ENCODE measurements at places on chromosomes 1 and 21. TPM values are rescaled to one million over a fixed set of nuclear protein-coding genes. Genes with fewer than 3 reads are reported as not detected.

DNA sequence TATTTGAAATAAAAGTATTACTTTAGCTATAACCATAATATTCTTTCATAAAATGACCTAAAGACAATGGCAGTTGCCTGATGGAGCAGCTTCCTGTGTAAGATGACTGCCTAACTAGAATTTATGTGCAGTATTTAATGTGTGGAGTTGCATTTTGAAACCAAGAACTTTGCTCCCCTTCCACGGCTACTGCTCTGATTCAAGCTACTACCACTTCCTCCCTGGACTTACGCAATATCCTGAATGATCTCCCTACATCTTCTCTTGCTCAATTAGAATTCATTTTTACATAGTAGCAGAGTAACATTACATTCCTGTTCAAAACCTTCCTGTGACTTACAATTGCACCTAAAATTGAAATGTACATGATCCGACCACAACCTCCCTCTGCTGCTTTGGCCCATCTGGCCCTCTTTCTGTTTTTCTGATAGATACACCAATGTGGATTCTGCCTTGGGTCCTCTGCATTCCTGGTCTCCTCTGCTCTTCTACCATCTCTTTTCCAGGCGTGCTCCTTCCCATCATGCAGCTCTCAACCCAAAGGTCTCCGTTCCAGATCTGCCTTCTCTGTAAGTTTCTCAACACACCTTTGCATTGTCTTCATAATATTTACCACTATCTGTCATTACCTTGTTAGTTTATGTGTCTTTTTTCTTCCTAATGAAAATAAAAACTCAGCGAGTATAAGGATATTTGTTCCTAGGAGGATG lies 47.4 kb upstream of the USP25 start:
- DNase-seq: no peak

DNA sequence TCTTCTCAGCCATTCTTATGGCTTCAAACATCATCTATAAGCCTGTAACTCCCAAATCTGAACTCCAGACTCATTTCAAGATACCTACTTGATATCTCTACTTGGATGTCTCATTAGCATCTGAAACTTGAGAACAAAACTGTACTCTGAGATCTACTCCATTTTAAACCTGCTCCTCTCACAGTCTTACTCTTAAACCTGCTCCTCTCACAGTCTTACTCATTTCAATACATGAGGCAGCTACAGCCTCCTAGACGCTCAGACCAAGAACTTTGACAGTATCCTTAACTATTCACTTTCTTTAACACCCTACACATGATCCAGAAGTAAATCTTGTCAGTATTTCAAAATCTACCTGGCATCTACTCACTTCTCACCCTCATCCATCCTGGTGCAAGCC lies 54.3 kb downstream of the NBPF6 start:
- no peak for DNase-seq

- DNase-seq: no peak
These were observed 23.9 kb downstream of the S1PR1 start for GRCh38 chr1:101260556-101261350.

- no peak for DNase-seq
These were observed 162.1 kb downstream of the GRIK3 start for GRCh38 chr1:36872126-36872754.

- DNase-seq: no peak
These were observed 58.7 kb downstream of the KIAA0040 start for GRCh38 chr1:175133673-175134435.

GRCh38 chr1:58702261-58703141 lies 2.6 kb upstream of the MYSM1 start:
- no peak for DNase-seq

- DNase-seq: no peak
These were observed 1.8 kb upstream of the SPRR2A start for GRCh38 chr1:153058826-153059784.

- DNase-seq: no peak
These were observed 161.3 kb upstream of the POU3F1 start for GRCh38 chr1:38207906-38208305.

DNA sequence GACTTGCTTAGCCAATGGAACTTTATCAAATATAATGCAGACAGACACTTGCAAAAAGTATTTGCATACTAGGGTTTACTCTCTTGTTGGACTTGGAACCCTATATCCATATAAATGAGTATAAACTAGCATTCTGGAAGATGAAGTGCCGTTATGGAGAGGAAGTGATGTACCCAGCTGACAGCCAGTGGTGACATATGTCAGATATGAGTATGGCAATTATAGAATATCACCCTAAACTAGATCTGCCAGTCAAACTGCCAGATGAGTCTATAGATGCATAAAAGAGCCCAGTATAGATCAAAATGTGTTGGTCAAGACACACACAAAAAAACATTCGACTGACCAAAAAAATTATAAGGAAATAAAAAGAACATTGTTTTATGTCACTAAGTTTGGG lies 739.3 kb downstream of the PLA2G4A start:
- DNase-seq: no peak

DNA sequence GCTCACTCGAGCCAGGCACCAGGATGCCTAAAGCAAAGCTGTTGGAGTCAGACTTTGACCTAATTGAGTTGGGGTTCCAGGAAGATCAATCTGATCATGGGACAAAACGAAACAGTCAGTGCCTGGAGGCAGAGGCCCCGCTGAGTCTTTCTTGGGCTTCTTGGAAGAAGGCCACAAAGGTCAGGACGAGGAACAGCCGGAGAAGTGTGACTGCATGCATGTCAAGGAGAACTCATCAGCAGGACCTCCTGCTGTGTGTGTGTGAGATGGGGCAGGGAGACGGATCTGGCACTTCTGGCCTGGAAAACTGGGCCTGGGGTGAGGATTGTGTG lies 190.8 kb downstream of the CAMTA1 start:
- DNase-seq: no peak

DNA sequence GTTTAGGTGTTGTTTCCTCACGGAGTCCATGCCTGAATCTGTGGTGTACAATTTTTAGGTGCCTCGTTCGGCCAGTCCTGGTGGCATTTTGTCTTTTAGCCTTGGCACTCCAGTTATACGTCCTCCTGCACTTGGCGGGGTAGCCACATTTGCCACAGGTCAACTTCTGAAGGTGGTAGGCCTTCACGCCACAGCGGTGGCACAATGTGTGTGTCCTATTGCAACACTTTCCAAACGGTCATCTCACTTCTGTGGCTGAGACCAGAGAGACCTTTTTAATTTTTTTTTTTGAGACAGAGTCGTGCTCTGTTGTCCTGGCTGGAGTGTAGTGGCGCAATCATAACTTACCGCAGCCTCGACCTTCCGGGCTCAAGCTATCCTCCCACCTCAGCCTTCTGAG lies 49.1 kb downstream of the CAMTA1 start:
- DNase-seq: no peak

DNA sequence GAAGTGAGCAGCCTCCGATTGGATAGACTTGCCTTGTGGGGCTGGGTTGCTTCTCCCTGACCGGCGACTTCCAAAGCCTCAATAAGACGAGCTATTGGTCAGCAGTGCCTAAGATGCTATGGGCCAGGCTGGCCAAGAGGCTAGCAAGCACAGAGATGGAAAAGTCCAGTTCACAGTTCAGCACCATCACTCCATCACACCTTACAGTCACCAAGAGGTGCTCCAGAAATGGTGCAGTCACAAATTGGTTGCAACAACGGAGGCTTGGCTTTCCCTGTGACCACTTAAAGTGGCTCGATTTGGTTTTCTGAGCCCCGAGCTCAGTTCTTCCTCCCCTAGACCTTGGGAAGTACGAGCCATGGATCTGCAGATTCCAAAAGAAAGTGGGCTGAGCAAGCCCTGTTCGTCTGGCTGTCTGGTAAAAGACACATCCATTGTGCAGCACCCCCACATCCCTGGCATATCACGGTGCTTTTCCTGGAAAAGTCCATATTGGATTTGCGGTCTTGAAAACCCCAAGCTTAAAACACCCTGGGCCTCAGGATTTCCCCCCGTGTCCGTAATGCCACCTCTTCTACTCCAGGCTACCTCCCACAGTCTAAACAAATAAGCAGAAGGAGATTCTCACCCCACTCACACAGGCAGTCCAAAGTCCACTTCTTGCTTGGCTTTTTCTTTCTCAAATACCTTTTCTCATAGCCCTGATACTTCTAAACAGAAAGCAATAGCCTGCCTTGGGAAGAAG lies 1.3 kb downstream of the SLAMF1 start:
- DNase-seq: no peak

DNA sequence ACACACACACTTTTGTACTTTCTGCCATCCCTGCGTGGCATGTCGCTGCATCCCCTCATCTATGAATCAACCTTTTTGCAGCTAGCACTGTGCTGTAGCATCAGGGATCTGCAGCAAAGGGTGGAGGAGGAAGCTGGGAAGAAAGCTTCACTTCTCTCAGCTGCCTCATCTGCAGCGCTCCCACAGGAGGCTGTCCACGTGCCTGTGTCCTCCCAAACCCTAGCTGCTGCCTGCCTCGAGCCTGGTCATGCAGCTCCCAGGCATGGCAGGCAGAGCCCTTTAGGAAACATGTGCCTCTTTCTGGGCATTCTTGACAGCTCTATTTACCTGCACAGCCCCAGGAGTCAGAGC lies 262.1 kb upstream of the SGIP1 start:
- DNase-seq: no peak

DNA sequence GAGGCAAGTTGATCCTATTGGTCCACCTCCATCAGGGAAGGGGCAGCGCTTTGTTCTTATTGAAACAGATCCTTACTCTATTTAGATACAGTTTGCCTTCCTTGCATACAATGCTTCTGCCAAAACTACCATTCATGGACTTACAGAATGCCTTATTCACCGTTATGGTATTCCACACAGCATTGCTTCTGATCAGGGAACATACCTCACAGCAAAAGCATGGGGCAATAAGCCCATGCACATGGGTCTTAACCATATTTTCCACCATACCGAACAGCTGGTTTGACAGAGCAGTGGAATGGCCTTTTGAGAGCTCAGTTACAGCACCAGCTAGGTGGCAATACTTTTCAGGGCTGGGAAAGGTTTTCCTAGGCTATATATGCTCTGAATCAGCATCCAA lies 544.8 kb upstream of the ADGRL4 start:
- no peak for DNase-seq

GRCh38 chr1:190147616-190148015 lies 330.0 kb downstream of the BRINP3 start:
- no peak for DNase-seq

- no peak for DNase-seq
These were observed 33.0 kb upstream of the ZBTB8B start for GRCh38 chr1:32431736-32432400.

DNA sequence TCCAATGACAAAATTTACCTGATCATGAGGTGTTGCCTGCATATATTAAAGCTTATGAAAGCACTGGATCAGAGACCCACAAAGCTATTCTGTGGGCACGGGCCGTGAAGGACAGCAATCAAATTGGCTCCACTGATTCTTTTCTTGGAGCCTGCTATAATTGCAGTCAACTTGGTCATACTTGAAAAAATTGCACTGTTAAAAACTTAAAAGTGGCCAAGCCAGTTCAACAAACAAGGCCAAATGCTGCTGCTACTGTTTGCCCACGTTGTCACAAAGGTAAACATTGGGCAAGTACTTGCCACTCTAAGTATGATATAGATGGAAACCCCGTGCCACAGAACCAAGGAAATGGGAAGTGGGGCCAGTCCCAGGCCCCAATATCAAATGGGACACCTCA lies 37.8 kb downstream of the CYP4A11 start:
- DNase-seq: no peak

DNA sequence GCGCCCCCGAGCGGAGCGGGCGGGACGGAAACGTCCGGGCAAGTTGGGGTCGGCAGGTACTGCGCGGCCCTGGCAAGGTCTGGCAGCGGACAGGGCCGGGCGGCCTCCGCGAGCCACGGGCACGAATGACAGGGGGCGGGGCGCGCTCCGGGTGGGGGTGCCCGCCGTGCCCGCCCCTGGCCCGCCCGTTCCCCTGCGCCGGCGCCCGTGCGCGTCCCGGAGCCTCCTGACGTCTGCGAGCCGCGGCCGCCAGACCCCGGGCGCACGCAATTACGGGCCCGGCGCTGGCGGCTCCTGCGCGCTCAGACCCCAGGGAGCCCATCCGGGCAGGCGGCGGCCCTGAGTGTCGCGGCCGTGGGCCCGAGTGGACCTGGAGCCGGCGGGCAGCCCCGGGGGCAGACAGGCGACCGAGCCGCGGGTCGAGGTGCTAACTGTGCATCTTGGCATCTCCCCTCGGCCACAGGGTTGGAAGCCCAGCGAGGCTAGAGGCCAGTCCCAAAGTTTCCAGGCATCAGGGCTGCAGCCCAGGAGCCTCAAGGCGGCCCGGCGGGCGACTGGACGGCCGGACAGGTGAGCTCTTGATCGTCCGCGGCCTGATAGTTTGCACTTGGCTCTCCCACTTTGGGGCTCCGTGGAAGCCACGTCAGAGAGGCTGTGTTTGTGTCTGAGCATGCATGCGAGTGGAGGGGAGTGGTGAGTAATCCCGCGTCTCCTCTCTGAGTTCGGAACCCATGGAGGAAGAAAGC lies 918 bp downstream of the MIB2 start:
- DNase-seq: no peak

- no peak for DNase-seq
These were observed 56.4 kb downstream of the DISP3 start for GRCh38 chr1:11535316-11535715.

DNA sequence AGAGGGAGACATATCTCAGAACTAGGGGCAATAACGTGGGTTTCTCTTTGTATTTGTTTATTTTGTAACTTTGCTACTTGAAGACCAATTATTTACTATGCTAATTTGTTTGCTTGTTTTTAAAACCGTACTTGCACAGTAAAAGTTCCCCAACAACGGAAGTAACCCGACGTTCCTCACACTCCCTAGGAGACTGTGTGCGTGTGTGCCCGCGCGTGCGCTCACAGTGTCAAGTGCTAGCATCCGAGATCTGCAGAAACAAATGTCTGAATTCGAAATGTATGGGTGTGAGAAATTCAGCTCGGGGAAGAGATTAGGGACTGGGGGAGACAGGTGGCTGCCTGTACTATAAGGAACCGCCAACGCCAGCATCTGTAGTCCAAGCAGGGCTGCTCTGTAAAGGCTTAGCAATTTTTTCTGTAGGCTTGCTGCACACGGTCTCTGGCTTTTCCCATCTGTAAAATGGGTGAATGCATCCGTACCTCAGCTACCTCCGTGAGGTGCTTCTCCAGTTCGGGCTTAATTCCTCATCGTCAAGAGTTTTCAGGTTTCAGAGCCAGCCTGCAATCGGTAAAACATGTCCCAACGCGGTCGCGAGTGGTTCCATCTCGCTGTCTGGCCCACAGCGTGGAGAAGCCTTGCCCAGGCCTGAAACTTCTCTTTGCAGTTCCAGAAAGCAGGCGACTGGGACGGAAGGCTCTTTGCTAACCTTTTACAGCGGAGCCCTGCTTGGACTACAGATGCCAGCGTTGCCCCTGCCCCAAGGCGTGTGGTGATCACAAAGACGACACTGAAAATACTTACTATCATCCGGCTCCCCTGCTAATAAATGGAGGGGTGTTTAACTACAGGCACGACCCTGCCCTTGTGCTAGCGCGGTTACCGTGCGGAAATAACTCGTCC lies 1.3 kb upstream of the OLIG2 start:
- no peak for DNase-seq

- DNase-seq: no peak
These were observed 122.5 kb upstream of the NCAM2 start for GRCh38 chr21:20875742-20876141.

NMNAT2 gene
- 0.28 TPM for total RNA-seq

SH3BGR gene
- 3.0 TPM for total RNA-seq

VWA5B1 gene
- 0.05 TPM for total RNA-seq

STUM gene
- 0.80 TPM for total RNA-seq

MX2 gene
- 32.0 TPM for total RNA-seq

ZNF648 gene
- under 0.01 TPM for total RNA-seq

PDE9A gene
- total RNA-seq: 8.2 TPM

TMEM54 gene
- total RNA-seq: 2.2 TPM

ASTN1 gene
- 0.24 TPM for total RNA-seq

HMGCS2 gene
- total RNA-seq: 1.5 TPM

LYPD8 gene
- 0.05 TPM for total RNA-seq

PIGK gene
- total RNA-seq: 31.2 TPM

TNFRSF1B gene
- total RNA-seq: 19.1 TPM

C1orf216 gene
- total RNA-seq: 2.8 TPM

Data from thymus (tissue), 14 donors.